ENCODE measurements at places on chromosomes 2 and 18.

DNA sequence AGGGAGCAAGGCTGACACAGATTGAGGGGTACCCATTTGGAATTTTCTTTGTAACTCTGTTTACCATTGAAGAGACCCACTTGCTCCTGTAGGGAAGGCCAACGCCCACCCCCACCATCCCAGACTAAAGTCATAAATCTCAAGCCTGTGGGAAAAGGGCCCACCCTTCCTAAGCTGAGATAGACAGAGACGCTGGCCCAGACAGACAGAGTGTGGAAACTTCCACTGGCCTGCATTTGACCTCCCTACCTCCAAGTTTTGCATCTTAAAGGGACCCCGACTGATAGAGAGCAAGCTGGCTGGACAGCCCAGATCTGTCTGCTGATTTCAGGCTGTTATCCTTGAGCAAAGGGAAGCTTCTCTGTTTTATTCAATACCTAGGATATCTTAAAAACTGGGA, 48.2 kb upstream of the SLC14A2 start:
- no peak for DNase-seq

DNA sequence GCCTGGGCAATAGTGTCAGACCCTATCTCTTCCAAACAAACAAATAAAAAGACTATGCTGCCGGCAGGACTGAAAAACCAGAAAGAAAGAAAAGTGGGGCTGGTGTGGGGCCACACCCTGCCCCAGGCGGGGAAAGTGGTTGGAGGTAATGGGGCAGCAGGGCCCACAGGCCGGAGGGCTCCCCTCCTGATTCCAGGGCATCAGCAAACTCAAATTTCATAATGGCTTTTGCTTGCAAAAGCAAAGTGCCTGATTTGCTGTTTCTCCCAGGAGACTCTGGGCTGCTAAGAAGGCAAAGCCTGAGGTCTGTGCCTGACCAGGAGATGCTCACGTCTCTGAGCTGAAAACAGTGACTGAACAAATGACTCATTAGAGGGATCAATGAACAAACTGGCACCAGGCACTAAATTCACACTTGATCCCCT, 121.9 kb downstream of the HDAC4 start:
- DNase-seq = no peak

DNA sequence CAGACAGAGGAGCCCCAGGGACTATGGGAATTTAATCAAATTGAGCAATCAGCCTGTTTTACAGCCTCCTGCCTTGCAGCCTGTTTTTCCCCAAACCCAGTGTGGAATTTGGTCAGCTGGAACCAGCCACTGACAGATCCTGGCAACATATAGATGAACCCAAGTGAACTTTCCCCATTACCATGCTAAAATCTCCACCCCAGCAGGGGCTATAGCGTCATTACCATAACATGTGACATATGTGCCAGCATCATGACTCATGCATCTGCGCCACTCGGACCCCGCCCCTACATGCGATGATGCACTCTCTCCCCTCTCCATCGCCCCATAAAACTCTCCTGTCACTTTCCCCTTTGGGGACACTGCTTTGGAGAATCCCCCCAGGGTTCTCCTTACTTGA, 17.3 kb upstream of the FEZ2 start:
- no peak for DNase-seq

GRCh38 chr2:241815477-241816430, 6.8 kb downstream of the NEU4 start:
- DNase-seq = no peak

DNA sequence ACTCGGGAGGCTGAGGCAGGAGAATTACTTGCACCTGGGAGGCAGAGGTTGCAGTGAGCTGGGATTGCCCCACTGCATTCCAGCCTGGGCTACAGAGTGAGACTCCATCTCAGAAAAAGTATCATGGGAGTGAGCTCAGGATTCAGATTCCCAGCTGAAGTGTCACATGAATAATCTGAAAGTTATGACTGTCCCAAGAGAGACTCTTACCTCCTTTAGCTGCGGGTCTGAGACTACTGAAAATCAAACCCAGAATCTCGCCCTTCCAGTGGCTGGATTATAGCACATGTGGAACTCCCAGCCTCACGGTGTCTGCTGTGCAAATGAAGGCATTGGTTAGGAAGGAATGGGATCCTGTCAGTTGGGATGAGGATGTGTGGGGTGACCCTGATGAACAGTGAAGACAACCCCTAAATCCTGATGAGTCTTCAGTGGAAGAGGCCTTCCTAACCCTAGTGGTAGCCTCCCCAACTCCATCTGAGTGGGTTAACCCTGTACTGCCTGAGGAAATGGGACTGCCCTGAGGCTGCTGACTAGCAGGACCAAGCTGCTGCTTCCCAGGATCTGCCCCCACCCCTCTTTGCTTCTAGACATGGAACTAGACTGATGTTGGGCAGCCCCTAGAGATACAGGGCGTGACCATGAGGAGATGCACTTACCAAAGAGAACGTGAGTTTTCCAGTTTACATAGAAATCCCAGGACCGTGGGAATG, 16.5 kb downstream of the BOK start:
- DNase-seq = no peak

- no peak for DNase-seq
Observed at GRCh38 chr2:120670771-120671480, 64.7 kb upstream of the GLI2 start.

- DNase-seq = no peak
Observed at GRCh38 chr18:55179425-55179824, 220.2 kb upstream of the CCDC68 start.

- no peak for DNase-seq
Observed at GRCh38 chr2:138877421-138877820, 97.2 kb upstream of the NXPH2 start.

DNA sequence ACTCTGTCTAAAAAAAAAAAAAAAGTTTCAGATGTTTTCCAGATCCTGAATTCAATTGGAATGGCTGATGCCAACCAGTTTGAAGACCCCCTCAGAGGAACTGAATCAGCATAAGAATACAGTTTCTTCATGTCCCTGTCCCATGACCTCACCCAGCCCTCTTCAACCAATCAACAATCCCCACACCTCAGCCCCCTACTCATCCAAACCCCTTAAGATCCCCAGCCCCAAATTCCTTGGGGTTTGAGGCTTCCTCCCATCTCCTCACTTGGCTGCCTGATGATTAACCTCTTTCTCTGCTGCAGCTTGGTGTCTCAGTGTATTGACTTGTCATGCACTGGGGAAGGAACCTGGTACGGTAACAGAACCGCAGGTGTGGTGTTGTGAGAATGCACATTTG, 97.6 kb upstream of the CABLES1 start:
- no peak for DNase-seq

DNA sequence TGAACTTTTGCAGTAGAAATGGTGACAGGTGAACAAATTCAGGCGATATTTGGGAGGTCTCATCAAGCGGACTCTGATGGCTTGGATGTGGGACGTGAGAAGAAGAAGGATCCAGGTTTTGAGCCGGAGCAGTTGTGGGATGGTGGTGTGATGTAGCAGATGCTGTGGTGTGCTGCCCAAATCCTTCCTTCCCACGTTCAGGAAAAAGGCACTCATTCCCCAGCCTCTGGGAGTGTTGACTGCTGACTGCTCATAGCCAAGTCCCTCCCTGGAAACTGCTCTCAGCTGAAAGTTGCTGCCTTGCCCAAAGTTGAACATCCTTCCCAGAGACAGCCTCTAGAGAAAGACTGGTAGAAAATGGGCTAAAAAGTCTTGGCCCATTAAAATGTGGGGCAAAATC, 890.3 kb upstream of the ACVR2A start:
- no peak for DNase-seq

DNA sequence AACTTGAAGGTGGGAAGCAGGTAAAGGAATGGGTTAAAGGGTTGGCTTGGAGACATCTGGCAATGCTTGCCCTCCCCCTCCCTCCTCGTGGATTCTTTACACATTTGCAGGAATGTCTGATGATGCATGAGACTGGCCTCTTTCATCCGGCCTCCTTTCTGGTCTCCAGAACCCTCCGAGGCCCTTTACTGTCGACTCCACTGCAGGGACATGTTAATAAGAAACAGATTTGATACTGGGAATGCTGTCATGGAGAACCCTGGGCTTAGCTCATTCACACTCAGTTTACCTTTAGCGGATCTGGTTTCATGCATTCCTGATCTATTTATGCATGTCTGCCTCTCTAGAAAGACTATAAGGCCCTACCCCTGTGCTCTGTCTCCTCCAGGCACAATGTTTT, 238.7 kb downstream of the TGIF1 start:
- DNase-seq = no peak

GRCh38 chr2:71609441-71609840, 156.1 kb downstream of the DYSF start:
- DNase-seq = no peak

DNA sequence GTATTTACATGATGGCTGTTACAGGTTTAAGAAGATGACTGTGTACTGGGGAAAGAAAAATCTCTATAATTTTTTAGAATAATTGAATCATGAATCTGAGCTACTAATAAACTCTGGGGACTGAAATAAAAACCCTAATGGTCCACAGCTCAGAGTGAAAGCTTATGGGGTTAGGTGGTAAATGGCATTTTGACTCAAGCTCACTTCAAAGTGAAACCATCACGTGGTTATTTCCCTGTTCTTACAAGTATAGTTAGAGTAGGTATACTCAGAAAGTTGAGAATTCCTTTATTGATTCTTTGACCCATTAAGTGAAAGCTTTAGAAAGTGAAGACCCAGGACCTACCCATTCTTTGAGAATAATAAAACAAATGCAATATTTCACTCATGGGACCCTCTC, 626.2 kb upstream of the SETBP1 start:
- DNase-seq = no peak

GRCh38 chr2:151688719-151689118, 45.6 kb downstream of the NEB start:
- DNase-seq = no peak

DNA sequence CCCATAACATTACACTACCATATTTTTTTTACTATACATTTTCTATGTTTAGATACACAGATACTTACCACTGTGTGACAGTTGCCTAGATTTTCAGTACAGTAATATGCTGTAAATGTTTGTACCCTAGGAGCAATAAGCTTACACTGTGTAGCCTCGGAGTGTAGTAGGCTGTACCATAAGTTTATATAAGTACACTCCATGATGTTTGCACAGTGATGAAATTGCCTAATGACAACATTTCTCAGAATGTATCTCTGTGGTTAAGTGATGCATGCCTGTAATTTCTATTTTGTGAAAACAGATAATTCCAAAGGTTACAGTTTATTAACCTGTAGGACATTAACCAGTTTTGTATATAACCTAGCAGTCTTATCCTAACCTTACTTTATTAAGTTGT, 128.1 kb upstream of the RBMS1 start:
- DNase-seq = no peak

DNA sequence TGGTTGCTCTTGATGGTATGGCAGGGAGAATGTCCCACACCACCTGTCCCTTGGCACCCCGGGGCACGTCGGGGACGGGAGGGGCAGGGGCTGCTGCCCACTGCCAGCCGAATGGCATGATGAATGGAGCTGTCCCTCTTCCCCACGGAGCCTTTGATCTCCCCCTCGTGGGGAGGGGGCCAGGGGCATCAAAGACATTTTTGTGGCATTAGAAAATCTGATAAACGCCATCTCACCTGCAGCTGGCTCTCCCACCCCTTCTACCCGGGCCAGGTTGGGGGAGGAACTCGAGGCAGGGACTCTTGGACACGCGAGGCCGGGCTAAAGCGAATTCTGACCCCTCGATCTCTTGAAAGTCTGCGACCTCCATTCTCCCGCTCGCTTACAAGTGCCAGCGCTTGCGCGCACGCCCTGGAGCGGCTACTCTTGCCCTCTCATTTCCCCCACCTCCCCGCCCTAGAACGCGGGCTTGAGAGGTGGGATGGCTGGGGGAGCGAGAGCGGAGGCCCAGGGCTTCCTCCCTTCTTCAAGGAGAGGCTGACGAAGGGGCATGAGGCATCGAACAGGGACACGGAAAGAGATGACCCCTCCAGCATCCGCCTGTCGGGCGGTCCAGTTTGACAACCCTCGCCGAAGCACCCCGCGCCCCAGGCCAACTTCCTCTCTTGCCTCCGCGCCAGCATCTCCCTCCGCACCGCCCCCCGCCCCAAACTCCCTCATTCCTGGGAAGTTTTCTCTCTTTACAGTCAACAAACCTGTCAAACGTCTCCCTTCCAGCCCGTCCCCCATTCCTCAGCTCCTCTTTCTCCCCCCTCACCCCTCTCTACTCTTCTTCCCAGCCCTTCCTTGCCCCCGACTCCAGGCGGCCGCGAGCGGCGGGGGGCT, 692 bp upstream of the WNT6 start:
- no peak for DNase-seq

DNA sequence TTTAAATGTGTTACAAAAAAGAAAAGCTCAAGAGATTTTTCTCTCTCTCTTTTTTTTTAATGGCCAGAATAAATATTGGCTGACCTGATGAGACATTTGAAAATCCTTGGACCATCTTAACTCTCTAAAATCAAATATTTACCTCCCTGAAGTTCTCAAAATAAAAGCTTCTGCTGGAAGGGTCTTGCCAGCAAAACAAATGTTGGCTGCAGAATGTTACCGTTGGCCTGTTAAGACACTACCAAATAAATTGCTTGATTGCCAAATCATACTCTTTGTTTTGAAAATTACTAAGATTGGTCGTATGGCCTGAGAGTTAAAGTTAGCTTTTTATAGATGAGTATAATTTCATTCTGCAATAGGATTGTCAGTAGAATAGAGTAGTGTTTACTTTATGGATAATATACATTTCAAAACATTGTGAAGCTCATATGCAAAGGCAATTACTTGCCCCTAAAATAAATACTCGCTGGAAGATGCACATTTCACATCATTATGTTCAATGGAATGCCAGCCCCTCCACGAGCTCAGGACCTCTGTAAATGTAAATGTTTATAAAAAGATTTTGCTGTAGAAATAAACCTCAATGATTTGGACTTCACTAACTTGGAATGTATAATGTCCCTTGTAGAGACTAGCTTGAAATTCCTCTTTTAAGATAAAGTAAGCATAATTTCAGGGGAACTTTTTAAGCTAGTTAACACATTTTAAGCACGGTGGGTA, 193.4 kb downstream of the SOX11 start:
- DNase-seq = no peak

GRCh38 chr2:176099728-176100546, at the start of gene HOXD12:
TSS of gene HOXD12 (plus strand) at chr2:176099795. CDS start at chr2:176099802, 7 bp downstream.
- no peak for DNase-seq

GRCh38 chr2:235568431-235568830, 74.6 kb downstream of the AGAP1 start:
- no peak for DNase-seq

- DNase-seq = no peak
Observed at GRCh38 chr2:51516667-51517066, 484.7 kb upstream of the NRXN1 start.

DNA sequence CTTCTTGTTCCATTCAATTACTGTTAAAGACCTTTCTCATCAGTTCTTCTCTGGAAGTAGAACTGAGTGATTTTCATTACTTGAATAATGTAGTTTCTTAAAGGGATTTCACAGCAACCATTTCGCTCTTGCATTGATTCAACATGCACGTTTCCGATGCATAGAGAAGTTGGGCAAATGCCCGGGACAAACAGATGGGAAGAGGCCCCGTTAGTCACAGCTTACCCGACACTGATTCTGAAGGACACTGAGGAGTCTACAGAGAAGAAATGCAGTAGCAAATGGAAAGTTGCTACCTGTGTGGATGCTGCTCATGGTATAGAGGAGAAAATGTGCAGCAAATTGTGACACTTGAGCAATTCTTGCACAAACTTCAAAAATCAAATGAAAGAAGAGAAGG, 32.3 kb upstream of the GCG start:
- no peak for DNase-seq

- no peak for DNase-seq
Observed at GRCh38 chr2:224764565-224765236, 48.5 kb upstream of the CCDC195 start.

GRCh38 chr2:70834881-70835280, 735 bp downstream of the CD207 start:
- DNase-seq = no peak

All from activated T-cell treated with anti-CD3 and anti-CD28 coated beads for 1 hour (primary cell).